Thyroid gland (tissue), 4 donors: ENCODE measurements at places on chromosomes 2 and 18.

DNA sequence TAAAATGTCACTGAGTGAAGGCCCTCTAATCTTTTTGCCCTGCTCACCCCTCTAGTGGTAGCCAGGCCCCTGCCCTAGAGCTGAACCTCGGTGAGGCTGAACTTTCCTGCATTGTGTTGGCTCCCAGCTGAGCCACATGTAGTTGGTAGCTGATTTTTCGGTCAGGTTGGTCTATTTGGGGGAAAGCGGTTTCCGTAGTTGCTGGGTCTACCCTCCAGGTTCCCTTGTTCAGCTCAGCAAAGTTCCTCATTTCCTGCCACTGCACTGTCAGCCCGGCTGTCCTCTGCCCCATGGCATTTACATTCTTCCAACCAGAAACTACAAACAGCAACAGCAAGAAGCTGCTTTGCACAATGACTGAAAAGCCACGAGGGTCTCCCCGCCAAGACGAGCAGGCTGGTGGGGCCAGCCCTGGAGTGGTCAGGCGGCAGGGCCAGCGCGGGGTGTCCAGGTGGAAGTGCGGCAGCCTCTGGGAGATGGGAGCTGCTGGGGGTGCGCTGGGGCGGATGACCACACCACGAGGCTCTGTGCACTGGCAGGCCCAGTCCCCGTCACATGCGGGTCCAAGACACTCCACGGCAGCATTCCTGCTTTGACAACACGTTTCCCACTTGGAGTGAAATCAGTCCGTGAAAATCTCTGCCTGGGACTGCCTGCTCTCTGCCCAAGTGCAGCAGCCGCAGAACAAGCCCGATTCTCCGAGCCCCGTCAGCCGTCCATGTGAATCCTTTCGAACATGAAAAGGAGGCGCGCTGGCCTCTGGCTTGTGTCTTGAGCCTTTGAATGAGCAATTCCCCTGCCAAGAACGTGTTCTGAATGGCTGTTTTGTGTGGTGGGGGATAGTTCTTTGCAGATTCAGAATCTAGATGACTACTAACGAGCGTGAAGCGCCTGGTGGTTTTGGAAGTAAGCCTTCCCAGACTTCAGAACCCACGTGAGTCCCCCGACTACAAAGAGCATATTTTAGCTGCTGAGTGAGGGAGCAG lies 159.4 kb downstream of the ASB1 start:
- peak; percentile 60 for DNase-seq

GRCh38 chr2:191280290-191280689 lies 35.1 kb downstream of the MYO1B start:
- DNase-seq = no peak

GRCh38 chr2:20594957-20595356 lies 55.9 kb downstream of the HS1BP3 start:
- DNase-seq = peak; percentile 1

- no peak for DNase-seq
Observed at GRCh38 chr2:66602341-66602740, 167.4 kb downstream of the MEIS1 start.

- DNase-seq = peak; percentile 41
Observed at GRCh38 chr18:13562494-13563029, 163.8 kb downstream of the FAM210A start.

GRCh38 chr2:42905341-42906110 lies 113.1 kb upstream of the HAAO start:
- DNase-seq = no peak
